ENCODE measurements at places on chromosomes 5 and 9.
A peak's percentile ranks its signal among the peaks of the same experiment; 100 is the strongest.

- DNase-seq = no peak
Measured at GRCh38 chr5:109312695-109313094, 97.1 kb downstream of the PJA2 start.

- no peak for DNase-seq
Measured at GRCh38 chr5:129617206-129617605, 130.7 kb upstream of the MINAR2 start.

GRCh38 chr5:6719896-6720560, 6.8 kb downstream of the TENT4A start:
- no peak for DNase-seq

DNA sequence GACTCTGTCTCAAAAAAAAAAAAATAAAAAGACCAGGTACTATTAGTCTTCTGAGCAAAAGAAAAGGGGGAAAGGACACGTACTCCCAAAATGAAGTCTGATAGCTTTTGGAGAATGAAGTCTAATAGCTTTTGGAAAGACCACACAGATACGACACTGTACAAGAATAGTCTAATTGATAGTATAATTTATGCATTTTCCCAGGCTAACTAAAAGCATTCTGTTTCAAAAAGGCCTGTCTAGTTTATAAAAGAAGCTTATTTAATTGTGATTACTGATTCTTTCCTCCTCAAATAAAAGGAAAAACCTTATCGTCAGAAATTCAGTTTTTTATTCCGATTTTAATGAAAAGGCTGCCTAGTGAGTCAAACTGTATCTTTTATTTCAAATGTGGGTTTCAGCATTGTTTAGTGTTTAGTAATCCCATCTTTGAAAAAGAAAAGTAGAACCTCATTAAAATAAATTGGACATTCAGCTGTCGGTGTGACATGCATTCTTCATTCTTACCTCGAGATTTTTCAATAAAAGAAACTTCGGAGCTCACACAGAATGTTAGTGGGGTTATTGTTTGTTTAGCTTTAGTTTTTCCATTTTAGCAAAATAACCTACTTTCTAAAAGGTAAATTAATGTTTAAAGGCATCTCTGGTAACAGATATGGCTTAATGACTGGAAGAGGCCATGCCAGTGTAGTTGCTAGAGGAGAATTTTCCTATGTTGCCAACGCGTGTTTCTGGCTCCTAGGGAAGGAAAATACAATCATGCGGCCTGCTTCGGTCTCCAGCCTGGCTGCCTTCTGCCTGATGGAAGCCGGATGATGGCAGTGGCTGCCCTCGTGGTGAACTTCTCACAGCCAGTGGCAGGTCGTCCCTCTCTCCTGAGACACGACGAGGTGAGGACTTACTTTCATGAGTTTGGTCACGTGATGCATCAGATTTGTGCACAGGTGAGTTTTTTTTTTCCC, 70.0 kb downstream of the NLN start:
- DNase-seq = no peak

DNA sequence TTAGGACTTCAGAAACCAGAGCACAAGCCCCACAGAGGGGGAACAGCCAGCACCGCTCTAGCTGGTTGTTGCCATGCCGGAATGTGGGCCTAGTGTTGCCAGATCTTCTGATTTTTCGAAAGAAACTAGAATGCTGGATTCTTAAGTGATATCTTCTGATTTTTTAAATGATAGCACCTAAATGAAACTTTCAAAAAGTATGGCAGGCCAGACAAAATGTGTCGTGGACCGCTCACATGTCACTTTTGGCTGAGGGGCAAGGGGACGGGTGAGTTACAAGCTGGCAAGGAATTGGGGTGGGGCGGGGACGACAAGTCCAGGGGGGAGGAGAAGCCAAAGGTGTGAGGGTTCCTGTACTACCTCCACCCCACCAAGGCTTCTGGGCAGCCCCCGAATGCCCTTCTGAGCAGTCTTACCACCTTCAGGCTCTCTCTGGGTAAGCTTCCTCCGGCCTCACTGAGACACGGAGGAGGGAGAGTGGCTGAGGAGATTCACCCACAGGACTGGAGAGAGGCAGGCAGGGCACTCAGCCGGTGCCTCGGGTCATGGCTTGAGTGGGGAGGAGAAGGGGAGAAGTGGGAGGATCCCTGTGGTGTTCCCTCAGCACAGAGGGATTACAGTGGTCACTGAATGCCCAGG, 10.3 kb downstream of the B4GALT7 start:
- DNase-seq = no peak

- no peak for DNase-seq
Measured at GRCh38 chr9:18061856-18062255, 412.1 kb upstream of the ADAMTSL1 start.

GRCh38 chr5:116824751-116825438, 250.3 kb upstream of the SEMA6A start:
- no peak for DNase-seq

DNA sequence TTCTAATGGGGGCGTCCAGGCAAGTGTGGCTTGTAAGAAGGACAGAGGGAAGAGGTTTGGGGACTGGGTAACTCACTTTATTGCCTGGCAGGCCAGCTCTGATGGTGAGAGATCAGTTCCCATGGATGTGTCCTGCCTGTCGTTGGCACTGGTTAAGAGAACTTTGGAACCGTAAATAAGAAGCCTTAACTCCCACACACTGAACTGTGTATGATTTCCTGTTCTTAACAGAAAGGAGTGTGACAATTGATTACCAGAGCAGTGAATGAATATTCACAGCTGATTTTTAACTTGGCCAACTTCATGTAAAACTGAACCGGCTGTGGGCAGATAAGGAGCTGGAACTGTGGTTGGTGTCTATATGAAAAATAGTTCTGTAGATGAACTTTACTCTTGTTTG, 63.2 kb downstream of the MEGF10 start:
- no peak for DNase-seq

GRCh38 chr9:124774129-124774978, 2.6 kb upstream of the OLFML2A start:
- peak; percentile 68 for DNase-seq

GRCh38 chr5:172911628-172911880, 47.7 kb upstream of the RPL26L1 start:
- no peak for DNase-seq

DNA sequence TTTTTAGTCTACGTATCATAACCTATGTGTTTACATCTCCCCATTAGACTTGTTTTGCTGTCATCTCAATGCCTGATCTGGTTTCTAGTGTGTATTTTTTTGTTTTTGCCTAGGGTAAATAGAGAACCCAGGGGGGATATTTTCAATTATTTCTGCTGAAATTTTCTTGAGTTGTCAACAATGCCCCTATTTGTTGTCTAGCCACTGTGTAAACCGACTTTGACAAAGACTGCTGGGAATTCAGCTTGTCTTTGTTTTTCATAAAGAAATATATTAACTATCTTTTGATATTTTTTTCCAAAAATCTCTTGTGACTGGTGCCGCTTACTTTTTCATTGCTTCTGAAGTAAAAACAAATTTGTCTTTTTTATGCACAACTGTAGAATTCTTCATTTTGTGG, 28.1 kb downstream of the MACIR start:
- no peak for DNase-seq

- no peak for DNase-seq
Measured at GRCh38 chr9:114080773-114081440, 2.8 kb upstream of the AMBP start.

DNA sequence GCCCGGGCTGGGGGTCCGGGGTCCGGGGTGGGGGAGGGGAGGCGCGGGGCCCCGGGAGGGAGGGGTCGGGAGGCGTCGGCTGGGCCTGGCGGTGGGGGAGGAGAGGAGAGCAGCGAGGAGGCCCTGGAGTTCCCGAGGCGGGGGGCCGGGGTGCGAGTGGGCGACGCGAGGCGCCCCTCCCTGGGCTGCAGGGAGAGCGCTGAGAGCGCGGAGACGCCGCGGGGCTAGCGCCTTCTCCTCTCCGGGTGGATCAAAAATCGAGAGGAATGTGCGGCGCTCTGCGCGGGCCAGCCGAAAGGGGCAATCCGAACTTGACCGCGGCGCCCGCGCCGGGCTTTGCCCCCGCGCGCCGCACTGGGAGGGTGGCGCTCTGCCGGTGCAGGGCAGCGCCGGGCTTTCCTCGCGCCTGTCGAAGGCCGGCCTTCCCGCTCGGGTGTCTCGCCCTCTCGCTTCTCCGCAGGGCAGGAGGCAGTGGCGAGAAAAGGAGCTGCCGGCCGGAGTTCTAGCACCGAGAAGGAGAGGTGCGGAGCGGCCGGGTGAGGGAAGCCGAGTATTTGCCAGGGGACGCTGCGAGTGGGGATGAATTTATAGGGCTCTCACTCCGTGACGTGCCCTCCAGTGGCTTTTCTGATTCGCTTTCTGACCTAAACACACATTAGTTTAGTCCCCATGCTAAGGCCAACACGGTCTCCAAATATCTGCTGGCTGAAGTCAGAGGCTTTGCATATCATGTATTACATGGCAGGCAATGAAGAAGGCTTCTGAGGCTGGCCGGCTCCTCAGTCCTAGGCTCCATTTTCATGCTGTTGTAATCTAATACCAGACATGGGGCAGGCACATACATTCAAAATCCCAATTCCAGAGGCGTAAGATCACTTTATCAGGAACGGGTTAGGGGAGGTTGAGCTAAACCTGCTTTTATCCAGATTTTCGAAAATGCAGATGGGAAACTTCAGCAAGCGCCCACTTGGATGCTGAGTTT, 503 bp upstream of the GDNF start:
- DNase-seq = no peak

- no peak for DNase-seq
Measured at GRCh38 chr5:93209476-93209875, 371.5 kb downstream of the NR2F1-AS1 start.

DNA sequence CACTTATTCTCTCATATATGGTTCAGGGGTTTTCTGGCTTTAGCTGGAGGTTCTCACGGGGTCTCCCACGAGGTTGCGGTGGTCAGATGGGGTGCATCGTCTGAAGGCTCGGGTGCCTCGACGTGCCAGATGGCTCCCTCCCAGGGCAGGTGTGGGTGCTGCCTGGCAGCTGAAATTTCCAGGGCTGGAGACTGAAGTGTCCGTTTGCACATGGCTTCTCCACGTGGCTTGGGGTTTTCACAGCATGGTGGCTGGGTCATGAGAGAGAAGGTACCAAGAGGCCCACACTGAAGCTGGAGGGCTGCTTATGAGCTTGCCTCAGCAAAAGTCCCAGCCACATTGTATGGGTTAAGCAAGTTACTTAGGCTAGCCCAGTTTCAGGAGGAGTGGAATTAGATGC, 218.6 kb downstream of the AGTPBP1 start:
- no peak for DNase-seq

DNA sequence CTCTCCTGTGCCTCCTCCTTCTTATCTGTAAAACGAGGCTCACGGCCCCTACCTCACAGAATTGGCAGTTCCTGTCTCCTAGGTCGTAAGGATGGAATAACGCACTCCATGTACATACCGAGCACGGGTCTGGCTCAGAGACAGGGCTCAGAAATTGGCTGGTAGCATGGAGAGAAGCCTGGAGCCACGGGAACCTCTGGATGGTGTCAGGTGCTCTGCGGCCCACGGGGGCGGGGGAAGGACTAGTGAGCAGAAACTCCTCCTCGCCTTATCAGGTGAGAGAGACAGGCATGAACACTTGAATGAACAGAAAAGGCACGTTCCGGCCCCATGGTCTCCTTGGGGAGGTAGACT, 15.4 kb upstream of the C5orf47 start:
- no peak for DNase-seq

DNA sequence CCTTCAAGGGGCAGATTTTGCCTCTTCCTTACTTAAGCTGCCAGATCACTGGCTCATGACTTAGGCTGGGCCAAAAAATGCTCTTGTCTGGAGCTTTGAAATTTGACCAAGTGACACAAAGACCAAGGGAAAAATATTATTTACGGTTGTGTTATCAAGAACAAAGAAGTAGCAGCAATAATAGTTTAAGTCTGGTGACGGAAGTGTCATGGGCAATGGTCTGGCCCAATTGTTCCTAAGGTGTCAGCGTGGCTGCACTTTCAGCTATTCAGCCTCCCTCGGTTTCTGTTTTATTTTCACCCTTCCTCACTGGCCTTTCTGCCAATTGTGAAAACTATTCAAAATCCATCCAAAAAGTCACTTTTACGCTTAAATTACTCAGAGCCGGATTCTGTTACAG, 185.3 kb downstream of the CDH18 start:
- no peak for DNase-seq

DNA sequence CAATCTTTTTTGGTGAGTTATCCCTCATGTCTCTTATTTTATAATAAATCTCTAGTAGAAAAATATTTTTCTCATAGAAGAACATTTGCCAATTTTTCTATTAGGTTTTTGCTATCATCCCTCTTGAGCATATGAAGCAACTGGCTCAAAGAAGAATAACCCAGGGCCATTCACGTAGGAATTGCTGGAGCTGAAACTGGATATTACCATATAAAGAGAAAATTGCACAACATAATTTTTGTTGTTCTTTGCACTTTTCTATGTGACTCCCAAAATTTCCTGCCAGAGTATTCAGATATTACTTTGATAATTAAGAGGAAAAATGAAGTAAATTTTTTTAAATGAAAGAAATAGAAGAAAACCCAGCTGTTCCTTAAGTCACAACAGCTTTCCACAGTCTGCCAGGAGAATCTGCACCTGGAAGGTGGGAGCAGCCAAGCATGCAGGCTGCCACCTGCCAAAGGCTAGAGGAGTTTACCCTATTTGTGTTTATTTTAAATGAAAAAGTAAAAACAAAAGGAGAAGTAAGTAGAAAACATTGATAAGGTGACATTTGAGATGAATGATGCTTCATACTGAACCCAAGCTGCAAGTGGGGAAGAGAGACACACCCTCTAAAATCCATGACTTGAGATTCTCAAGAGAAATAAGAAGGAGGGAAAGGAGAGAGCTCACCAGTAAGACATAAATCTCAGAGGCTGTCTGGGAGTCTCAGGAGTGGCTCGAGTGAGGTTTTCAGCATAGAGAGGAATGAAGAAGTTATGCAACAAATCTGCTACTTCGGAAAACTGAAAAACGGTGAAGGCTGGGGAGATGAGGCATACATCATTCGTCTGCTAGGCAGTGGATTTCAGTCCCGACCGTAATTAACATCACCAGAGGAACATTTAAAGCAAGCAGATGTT, 31.5 kb upstream of the FREM1 start:
- DNase-seq = no peak

- no peak for DNase-seq
Measured at GRCh38 chr9:28653216-28653615, 1079.9 kb upstream of the C9orf72 start.

GRCh38 chr5:171841984-171842776, 56.6 kb downstream of the SMIM23 start:
- DNase-seq = no peak

DNA sequence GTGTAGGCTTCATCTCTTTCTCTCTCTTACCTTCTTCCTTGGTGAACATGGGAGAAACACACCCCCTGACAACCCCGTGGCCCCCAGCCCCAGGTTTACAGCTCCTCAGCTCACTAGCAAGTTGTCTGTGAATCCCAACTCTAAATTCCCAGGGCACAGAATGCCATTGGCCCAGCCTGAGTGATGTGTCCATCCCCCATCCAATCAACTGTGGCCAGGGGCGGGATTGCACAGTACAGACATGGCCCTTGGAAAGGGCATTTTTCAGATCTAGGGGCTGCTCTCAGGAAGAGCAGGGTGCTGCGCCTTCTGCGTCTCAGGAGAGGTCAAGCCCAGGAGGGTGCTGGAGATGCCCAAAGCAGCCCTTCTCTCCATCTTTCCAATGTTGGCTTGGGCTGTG, 48.2 kb upstream of the ASS1 start:
- DNase-seq = no peak

Data from Jurkat, Clone E6-1 (cell line).